ENCODE measurements at places on chromosomes 11 and 22.
A peak's percentile ranks its signal among the peaks of the same experiment; 100 is the strongest.

DNA sequence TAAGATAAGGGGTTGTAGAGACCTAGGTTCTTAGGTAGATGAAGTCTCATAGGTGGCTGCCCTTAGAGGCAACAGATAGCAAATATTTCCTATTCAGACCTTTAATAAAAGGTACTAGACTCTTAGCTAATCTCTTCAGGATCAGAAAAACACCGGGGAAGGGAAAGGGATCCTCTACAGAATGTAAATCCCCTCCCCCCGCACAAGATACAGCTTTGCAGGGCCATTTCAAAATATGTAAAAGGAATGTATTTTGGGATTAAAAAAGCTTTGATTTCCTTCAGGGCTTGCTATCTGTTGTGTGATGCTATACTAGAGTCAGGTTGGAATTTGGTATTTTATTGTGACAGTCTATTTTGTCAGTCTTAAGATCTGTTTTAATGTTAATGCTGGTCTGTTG, 113.2 kb downstream of the SWAP70 start:
- DNase-seq: no peak

DNA sequence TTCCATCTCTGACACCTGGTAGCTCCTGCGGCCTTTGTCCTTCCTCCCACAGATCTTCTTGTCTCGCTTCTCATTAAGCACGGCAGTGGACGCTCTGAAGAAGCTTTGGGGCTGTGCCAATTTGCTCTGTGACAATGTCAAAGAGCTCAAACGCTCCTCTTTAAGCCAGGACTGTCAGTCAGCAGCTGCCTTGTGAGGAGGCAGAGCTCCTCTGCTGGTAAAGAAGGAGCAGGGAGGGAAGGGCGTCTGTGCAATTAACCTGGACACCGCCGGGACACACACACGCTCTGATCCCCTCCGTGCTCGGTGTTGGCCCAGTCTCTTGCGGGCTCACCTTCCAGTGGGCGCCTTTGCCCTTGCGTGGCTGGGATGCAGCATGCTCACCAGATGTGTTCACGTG, 373.9 kb downstream of the BRD1 start:
- no peak for DNase-seq

DNA sequence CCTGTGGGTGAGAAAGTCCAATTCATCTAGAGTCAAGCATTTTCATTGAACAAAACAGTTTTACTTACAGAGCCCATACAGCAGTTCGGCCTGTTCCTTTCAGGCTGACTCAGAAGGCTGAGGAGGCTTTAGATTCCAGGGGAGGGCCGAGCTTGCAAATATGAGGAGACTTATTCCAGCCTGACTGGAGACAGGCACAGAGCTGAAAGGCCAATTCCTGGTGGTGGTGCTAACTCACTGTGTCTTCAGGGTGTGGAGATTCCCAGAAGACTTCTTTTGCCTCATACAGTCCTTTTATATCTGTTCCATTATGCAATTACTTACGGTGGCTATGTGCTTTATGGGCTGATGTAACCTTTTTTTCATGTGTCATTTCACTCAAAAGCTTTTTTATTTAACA, at the start of gene OR51E2:
OR51E2 (minus strand) TSS at position 269 of the 400 bp plus-strand sequence. CDS start 15,142 bp downstream, outside the sequence.
- no peak for DNase-seq

GRCh38 chr11:73291196-73291595, 16.9 kb upstream of the ARHGEF17 start:
- DNase-seq: no peak

DNA sequence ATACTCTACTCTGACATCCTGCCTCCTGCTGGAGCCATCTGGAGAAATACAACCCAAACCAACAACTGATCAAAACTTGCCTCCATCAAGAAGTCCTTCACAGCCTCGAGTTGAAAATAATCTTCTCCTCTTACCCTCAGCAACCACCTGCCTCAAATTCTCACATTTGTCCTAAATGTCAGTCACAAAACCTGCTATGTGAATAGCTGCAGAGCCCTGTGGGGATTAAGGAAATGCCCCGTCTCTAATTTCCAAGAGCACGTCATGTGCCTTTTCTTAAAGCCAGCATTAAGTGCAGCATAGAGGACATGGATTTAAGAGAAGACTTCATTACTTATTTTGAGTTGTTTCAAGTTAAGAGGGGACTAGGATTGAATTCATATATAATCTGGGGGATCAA, 105.9 kb downstream of the TRPC6 start:
- no peak for DNase-seq

GRCh38 chr11:111521135-111521534, 6.6 kb downstream of the HOATZ start:
- DNase-seq: no peak

- no peak for DNase-seq
These were observed 39.9 kb upstream of the MYO18B start for GRCh38 chr22:25702040-25702439.

GRCh38 chr22:40310768-40311120, 35.6 kb upstream of the ADSL start:
- no peak for DNase-seq

- DNase-seq: no peak
These were observed 8.0 kb downstream of the ARHGAP1 start for GRCh38 chr11:46692450-46692849.

GRCh38 chr22:31139866-31140716, at the start of gene PLA2G3:
PLA2G3 (minus strand) TSS chr22:31140508; CDS start chr22:31140354, 154 bp downstream.
- DNase-seq: no peak

GRCh38 chr22:29679316-29679715, 40.5 kb upstream of the CABP7 start:
- DNase-seq: no peak

DNA sequence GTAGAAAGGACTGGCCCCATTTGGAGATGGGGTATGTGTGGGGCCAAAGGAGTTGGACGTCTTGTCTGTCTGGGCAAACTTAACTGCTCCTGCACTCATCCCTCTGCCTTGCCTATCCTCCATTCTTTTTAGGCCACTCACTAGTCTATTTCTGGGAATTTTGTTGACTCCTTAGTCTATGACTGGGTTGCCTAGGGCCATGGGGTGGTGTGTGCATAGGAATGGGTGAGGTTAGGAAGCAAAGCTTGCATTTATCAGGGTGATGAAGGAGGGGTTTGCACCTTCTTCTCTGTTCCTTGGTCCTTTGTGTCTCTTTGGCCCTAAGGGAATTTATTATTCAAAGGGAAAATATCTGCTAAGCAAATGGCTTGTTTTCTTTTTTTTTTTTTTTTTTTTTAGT, 80.9 kb upstream of the OR9Q1 start:
- DNase-seq: no peak

DNA sequence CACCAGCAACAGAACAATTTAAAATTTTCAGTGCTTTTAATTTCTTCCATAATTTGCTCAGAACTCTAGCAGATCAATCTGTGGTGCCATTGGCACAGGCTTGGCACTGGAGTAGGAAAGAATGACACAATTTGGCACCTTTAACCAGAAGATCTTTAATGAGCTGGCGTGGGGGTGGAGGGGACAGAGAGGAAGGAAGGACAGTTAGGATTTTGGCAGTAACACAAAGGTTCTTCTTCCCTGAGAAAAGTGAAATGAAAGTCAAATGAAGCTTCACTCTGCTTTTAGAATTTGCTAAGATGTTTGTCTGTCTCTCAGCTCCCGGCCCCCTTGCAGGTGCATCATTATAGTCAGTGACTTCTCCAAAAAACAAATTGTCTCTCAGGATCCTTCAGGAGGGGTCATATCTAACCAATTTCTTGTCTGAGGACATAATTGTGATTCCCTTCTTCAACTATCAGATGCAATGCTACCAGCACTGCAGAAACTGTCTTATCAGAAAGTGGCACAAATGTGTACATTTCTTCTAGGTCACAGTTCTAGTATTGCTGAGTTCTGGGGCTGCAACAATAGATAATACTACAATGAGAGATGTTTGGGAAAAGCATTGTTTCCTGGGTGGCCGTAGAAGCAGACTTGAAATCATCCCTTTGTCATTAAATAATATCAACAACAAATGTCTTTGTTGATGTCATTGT, 66.8 kb downstream of the CSTPP1 start:
- DNase-seq: no peak

DNA sequence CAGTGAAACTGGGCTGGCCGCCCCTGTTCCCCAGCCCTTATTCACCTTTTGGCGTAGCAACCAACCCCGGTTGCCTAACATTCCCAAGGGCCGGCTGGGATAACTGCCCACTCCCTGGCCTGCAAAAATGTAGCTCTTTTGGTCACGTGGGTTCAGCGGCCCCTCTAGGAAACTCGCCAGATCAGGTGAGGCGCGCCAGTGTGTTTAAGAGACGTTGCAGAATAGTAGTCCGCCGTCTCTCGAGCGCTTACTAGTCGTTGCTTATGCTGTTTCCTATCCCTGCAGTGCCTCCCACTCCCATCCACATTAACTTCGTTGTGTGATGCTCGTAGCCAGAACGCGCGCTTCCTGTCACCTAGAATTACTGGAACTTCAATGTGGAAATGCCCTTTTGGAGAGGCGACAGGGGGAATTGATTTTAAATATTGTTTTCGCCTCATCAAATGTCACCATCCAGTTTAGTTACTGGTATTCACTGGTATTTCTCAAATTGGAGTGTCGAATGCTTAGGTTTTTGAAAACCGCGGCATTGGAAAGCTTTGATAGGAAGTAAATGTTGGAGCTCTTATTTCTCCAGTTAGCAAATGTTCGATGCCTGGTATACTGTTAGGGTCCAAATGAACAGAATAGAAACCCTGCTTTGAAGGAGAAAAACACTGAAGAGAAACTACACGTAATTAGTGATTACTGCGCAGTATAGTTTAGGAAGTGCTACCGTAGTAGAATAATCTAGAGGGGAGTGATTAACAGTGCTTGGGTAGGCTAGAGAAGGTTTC, 823 bp downstream of the CEP57 start:
- peak; percentile 37 for DNase-seq

DNA sequence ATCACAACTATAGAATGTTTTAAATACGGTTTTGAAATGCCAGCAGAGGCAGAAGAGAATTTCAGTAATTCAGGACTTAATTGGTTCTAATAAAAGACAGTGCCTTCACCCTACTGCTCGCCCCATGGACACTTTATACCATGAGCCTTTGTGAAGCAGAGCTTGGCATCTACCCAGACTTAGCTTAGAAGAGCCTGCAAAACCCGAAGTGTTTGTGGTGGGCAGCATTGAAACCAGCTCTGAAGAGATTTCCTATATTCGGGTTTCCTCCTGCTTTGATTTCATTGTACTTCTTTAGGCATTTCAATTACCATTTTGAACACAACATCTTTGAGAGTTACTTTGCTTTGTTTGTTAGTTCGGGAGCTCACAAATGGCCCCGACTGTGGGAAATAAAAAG, 185.1 kb upstream of the MTNR1B start:
- no peak for DNase-seq

- DNase-seq: no peak
These were observed 292.0 kb downstream of the NTM start for GRCh38 chr11:131662317-131662972.

GRCh38 chr22:48340727-48341709, 1486.7 kb downstream of the BRD1 start:
- DNase-seq: no peak

GRCh38 chr11:26323837-26324236, 8.1 kb upstream of the ANO3 start:
- DNase-seq: no peak

- DNase-seq: no peak
These were observed 67.2 kb downstream of the C11orf91 start for GRCh38 chr11:33633251-33634003.

- no peak for DNase-seq
These were observed 790 bp downstream of the RAB1B start for GRCh38 chr11:66268952-66269905.

DNA sequence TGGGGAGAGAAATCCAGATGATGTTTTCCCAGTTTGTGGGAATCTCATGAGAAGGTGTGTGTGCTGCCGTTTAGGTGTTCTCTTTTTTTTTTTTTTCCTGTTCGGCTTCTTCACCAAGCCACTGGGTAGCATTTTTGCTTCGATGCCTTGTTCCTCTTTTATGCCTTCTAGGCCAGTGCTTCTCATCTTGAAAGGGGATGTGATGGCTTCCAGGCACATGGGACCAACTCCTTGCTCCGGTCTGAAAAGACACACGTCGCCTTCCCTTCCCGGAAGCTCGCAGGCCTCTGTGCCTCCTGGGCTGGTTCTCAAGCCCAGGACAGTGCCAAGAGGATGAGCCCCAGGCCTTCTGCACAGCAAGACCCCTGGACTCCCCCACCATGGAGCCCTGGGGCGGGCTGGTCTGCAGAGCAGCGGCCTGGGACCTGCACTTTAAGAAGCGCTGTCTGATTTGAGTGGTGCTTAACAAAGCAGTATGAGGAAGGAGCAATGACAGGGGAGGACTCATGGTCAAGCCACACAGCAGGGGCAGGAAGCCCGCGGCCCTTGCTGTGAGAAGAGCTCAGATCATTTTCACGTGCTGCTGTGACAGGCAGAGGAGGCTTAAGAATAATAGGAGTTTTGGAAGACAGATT, 158.8 kb downstream of the MPPED1 start:
- DNase-seq: no peak

DNA sequence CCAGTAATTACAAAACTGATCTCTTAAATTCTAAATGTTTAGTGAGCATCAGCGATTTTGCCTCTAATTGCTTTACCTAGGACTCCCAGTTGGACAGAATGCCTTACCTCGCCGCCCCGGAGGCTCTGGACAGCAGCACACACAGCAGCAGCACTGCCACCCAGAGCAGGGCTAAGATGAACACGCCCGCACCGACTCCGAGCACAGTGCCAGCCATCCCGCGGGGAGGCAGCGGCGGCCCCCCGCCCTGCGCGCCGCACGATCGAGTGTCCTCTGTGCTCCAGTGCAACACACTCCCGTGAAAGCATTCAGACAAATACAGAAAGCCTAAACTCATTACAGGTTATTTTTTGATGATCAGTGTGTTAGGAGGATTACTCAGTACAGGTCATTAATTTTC, 9.4 kb downstream of the TMEM218 start:
- DNase-seq: no peak

GRCh38 chr11:69121621-69122325, 34.0 kb upstream of the SMIM38 start:
- no peak for DNase-seq

GRCh38 chr22:31346733-31347250, 646 bp upstream of the PATZ1 start:
- DNase-seq: no peak

DNA sequence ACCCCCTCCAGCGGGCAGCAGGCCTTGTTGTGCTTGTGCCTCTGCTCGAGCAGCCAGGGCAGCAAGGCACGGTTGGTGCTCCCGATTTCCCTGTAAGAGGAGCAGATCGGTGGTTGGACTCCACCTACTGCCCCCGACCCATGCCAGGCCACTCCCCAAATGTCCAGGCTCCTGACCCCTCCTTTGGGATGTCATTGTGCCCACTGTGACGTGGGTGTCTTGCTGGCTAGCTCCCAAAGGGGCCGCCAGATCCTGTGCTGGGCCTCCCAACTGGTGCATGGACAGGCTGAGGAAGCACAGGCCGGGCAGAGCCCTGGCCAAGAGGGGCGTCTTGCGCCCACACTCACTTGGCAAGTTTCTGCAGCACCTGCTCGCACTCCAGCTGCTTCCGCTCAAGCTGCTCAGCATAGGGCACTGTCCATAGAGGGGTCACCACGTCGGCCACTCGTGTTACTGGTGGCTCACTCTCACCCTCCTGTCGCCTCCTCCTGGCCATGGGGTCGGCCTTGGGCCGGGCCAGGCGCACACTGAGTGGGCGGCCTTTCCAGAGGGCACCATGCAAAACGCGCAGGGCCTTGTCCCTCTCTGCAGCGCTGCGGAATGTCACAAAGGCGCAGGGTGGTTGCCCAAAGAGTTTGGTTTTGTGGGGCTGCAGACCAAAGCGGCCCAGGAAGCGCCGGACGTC, at the start of gene RANBP1:
RANBP1 (plus strand) TSS at position 414 of the 685 bp plus-strand sequence; CDS start at position 495, 81 bp downstream.
- DNase-seq: no peak

- DNase-seq: no peak
These were observed 23.7 kb downstream of the USP47 start for GRCh38 chr11:11865449-11865848.

Data from stimulated activated CD4-positive, alpha-beta T cell treated with anti-CD3 and anti-CD28 coated beads, Interleukin-12 subunit alpha, Interleukin-12 subunit beta, amount 100 ng/mL, for 4 hours (primary cell).